ENCODE measurements at places on chromosomes 2 and 18. TPM values are rescaled to one million over a fixed set of nuclear protein-coding genes. Genes with fewer than 3 reads are reported as not detected.

DNA sequence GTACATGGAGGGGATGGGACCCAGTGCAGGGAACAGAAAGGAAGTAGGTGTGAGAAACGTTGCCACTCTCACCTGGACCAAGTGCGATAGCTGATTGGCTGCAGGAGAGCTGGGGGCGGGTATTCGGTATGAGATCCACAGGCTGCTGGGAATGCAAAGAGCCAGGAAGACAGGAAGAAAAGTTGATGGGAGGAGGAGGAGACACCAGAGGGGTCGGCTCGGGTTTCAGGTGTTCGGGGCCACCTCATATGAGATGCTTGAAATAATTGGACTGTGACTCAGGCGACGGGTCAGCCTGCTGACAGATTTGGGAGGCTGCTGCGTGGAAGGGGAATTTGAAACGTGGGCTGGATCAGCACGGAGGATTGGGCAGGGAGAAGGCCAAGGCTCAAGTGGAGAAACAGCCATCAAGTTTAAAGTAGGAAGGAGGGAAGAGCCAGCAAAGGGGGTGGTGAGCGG, 65.1 kb downstream of the MRPS9 start:
- H3K4me1 ChIP-seq = peaks cover 17% of the 10 kb centered on the region
- H3K27ac ChIP-seq = peak overlapping the region; percentile 36
- peak; percentile 64 for DNase-seq
- H3K27me3 ChIP-seq = no peaks in the 10 kb centered on the region
- H3K4me3 ChIP-seq = no peak overlapping the region

- H3K27me3 ChIP-seq = no peaks in the 10 kb centered on the region
- H3K4me3 ChIP-seq = no peak overlapping the region
- no peak overlapping the region for H3K27ac ChIP-seq
- DNase-seq = no peak
- H3K4me1 ChIP-seq = no peaks in the 10 kb centered on the region
Observed at GRCh38 chr2:71891155-71891554, 256.5 kb downstream of the CYP26B1 start.

- no peaks in the 10 kb centered on the region for H3K36me3 ChIP-seq
- no peaks in the 10 kb centered on the region for H3K27me3 ChIP-seq
- H3K4me3 ChIP-seq = no peak overlapping the region
- H3K4me1 ChIP-seq = no peaks in the 10 kb centered on the region
- DNase-seq = no peak
Observed at GRCh38 chr2:187879491-187879890, 325.3 kb upstream of the TFPI start.

- H3K27ac ChIP-seq = no peak overlapping the region
- no peaks in the 10 kb centered on the region for H3K4me1 ChIP-seq
- H3K4me3 ChIP-seq = no peak overlapping the region
- no peaks in the 10 kb centered on the region for H3K27me3 ChIP-seq
- no peaks in the 10 kb centered on the region for H3K36me3 ChIP-seq
Observed at GRCh38 chr2:85188852-85189251, 55.7 kb downstream of the TCF7L1 start.

- no peak overlapping the region for H3K4me3 ChIP-seq
- H3K27ac ChIP-seq = no peak overlapping the region
- no peaks in the 10 kb centered on the region for H3K36me3 ChIP-seq
- DNase-seq = no peak
Observed at GRCh38 chr18:75977081-75977480, 518.0 kb downstream of the ZNF516 start.

DNA sequence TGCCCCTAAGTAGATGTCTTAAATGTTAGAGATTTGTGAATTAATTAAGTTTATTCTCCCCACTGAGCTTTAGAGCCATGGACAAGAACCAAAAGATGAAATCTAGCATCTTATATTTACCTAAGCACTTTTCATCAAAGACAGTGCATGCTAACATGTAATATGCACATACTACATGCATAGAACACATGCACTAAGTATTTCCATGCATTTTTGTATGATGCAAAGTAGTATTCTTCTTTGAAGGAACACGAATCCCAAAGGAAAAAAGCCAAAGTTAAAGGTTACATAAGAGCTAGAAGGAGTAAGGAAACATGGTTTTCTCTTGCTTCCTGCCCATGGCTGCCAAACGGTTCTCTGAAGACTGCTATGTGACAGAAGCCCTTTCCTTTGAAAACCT, 15.3 kb downstream of the STAMBP start:
- no peak overlapping the region for H3K27ac ChIP-seq
- DNase-seq = no peak
- H3K4me1 ChIP-seq = no peaks in the 10 kb centered on the region
- H3K27me3 ChIP-seq = no peaks in the 10 kb centered on the region
- peaks cover 33% of the 10 kb centered on the region for H3K36me3 ChIP-seq

DNA sequence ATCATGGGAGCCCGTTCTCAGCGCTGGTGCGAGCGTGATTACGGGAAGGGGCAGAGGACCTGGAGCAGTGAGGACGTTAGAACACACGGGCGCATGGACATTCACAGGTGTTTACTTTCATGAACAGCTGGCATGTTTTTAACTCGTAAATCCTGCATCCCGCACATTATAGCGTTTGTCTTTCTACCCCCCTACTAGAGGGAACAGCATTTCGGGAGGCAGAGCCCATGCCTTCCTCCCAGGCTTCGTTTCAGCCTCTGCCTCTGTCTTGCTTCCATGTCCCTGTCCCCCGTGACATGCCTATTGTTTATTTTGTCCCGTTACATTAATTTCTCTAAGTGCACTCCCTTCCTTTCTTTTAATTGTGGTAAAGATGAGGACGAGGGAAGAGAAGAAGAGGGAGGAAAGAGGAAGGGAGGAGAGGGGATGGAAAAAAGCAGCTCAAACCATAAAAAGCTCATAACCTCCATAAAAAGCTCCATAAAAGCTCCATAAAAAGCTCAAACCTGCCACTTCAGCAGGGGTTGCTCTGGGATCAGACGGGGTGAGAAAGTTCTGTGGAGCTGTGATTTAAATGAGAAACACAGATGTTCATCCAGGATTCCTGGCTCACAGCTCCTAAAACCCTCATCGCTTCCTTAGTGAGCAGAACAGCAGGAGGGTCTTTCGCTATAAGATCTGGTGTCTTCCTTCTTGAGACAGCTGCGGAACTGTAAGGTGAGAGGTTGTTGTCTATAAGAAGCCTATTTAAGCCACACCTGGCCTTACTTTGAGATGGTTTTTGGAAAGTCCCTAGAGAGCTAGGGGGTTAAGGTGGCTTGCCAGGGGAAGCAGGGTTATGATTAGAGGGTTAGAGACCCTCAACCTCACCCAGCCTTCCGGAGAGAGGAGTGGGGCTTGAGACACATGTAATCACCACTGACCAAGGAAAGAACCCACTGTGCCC, 66.6 kb upstream of the SNTG2 start:
- H3K27me3 ChIP-seq = peaks cover 55% of the 10 kb centered on the region
- no peaks in the 10 kb centered on the region for H3K4me1 ChIP-seq
- no peak for DNase-seq
- no peak overlapping the region for H3K4me3 ChIP-seq

- no peaks in the 10 kb centered on the region for H3K27me3 ChIP-seq
- H3K4me3 ChIP-seq = no peak overlapping the region
Observed at GRCh38 chr2:112001942-112002341, 53.1 kb upstream of the TMEM87B start.

DNA sequence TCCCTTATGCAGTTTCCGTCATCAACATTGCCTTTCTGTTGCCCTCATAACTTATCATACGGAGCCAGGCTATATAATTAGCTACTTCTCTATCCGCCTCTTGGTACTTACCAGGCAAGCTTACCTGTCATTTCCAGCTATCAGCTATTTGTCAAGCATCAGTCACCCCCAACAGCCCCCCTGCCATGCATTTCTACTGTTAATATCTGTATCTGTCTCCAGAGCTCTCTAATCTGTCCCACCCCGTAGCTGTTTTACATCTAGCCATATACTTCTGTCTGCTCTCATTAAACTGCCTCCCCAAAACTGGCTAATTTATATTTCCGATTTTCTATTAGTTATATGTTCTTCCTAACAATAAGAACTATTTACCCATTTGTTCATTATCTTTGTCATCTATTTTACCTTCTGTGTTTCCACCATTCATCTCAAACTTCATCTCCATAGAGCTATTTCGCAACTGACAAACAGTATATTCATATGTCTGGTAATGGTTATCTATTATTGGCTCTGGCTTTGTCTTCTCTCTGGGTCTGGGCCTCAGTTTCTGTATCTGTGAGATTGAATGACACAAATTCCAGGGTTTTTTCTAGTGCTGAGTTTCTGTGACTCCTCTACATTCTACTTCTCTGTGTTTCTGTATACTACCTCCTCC, 9.6 kb downstream of the EMX1 start:
- H3K36me3 ChIP-seq = no peaks in the 10 kb centered on the region
- no peak overlapping the region for H3K27ac ChIP-seq
- no peaks in the 10 kb centered on the region for H3K27me3 ChIP-seq
- DNase-seq = no peak
- peaks cover 12% of the 10 kb centered on the region for H3K4me1 ChIP-seq
- no peak overlapping the region for H3K4me3 ChIP-seq

DNA sequence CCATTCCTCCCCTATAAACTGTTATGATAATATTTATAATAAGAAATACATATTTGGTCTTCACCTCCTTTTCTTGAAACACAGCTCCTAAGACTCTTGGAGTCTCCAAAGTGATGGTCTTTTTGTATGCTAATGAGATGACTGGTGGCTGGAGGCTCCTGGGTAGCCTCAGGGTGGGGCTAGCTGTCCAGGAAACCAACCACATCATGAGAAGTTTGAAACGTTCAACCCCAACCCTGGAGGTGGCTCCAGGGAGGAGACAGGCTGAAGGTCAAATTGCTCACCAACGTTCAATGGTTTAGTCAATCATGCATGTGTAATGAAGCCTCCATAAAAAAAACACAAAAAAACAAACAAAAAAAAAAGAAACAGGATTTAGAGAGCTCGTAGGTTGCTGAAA, 298.7 kb upstream of the MGAT5 start:
- no peak overlapping the region for H3K27ac ChIP-seq
- peaks cover under 1% of the 10 kb centered on the region for H3K27me3 ChIP-seq
- DNase-seq = no peak
- no peaks in the 10 kb centered on the region for H3K36me3 ChIP-seq
- H3K4me1 ChIP-seq = no peaks in the 10 kb centered on the region

DNA sequence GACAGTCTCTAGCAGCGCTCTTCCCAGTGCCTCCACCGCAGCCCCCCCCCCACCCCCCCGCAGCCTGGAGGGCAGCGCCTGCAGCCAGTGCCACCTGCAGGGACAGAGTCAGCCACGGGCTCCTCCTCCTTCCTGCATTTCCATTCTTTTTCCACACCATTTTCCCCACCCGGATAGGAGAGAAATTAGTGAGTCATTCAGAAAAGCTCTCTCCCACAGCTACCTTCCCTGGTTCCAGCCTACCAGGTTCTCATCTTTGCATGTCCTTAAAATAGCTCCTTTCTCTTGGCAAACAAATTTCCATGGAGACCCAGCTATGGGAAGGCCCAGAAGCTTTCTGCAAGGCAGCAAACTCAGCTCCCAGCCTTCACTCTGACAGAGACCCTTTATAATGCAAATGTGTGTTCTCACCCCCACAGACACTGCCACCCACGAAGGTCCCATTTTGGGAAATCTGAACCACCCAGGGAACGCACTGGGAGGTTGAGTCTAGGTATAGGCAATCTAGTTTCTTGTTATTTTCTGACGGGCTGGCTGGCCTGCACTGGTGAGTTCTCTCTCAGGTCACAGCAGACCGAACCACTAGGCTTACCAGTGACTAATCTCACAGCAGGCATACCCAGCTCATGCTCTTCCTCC, 41.8 kb upstream of the ATG16L1 start:
- no peaks in the 10 kb centered on the region for H3K36me3 ChIP-seq
- peak; percentile 16 for DNase-seq
- H3K27me3 ChIP-seq = no peaks in the 10 kb centered on the region

GRCh38 chr2:180999274-180999964, 19.0 kb downstream of the UBE2E3 start:
- H3K36me3 ChIP-seq = no peaks in the 10 kb centered on the region
- H3K27ac ChIP-seq = no peak overlapping the region
- H3K4me1 ChIP-seq = no peaks in the 10 kb centered on the region
- no peak for DNase-seq
- H3K4me3 ChIP-seq = no peak overlapping the region

DNA sequence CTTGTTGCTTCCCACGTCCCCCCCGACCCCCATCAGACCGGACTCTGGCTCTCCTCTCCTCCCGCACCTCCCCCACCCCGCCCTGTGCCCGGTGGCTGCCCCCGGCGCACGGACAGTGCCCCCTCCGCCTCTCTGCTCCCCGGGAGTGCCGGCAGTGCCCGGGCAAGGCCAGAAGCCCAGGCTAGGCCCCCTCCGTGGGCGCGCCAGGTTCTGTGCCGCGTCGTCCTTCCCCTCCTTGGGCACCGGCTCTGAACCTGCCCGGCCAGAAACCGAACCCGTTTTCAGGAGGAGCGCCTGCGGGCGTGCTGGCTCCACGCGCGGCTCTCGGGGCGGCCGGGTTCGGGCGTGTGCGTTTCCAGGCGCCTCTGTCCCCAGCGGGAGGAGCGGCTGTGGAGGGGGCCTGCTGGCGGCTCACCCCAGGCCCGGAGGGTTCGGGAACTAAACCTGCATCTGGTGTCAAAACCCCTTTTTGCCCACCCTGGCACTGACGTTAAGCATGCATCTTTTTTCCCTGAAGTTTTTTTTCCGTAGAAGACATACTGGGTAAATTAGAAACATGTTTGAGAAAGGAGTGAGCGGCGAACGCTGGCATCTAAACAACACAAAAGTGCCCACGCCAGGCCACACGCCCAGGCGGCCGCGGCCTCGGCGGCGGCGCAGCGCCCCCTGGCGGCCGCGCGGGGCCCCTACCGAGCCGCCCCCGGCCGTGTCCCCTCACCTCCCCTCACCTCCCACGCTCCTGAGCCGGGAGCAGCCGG, 123.9 kb upstream of the SLC1A4 start:
- peak overlapping the region; percentile 83 for H3K27ac ChIP-seq
- no peaks in the 10 kb centered on the region for H3K36me3 ChIP-seq
- H3K27me3 ChIP-seq = no peaks in the 10 kb centered on the region
- peak overlapping the region; percentile 64 for H3K4me3 ChIP-seq
- no peak for DNase-seq

DNA sequence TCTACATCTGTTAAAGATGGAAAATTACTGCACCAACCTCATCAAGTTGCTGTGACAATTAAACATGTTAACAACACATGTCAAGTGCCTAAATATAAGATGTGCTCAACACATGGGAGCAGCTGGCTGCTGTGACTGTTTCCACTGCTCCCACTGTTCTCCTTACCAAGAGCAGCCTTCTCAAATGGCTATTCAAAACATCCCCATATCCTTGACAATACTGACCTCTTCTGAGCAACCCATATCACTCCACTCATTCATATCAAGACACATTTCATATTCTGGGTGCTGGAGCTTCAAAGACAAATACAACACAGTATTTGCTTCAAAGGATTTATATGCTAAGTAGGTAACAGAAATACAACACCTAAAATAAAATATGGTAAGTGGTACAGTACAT, 60.3 kb downstream of the PIAS2 start:
- H3K4me1 ChIP-seq = no peaks in the 10 kb centered on the region
- no peaks in the 10 kb centered on the region for H3K36me3 ChIP-seq
- peak; percentile 6 for DNase-seq
- H3K27me3 ChIP-seq = no peaks in the 10 kb centered on the region
- H3K27ac ChIP-seq = no peak overlapping the region

The VWA3B gene
- total RNA-seq = 0.47 TPM

The TBR1 gene
- 0.17 TPM for total RNA-seq

The BCL11A gene
- 0.71 TPM for total RNA-seq

The TIA1 gene
- 94.1 TPM for total RNA-seq
